ENCODE measurements at places on chromosomes 6 and 20. TPM values are rescaled to one million over a fixed set of nuclear protein-coding genes. Genes with fewer than 3 reads are reported as not detected.

GRCh38 chr6:163789199-163789810, 374.8 kb downstream of the QKI start:
- DNase-seq = no peak

DNA sequence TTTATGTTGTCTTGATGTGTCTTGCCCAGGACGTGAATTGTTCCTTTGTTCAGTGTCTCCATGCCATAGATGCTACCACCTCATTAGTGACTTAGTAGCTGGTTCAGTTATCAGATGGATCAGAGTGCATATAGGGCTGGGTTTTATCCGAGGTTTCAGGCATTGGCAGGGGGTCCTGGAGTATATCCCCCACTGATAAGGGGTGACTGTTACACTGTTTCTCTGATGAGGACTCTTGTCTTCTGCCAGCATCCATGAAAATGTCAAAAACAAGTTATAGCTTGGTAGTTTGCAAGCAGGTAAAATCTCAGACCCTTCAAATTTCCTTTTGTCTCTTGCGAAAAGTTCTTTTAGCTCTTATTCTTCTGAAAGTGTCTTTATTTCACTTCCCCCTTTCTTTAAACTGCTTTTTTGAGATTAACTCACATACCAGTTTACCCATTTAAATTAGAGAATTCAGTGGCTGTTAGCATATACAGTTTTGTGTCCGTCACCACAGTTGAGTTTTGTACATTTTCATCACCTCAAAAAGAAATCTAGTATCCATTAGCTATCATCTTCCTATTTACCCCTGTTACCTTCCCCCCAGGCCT, 109.2 kb downstream of the CDYL start:
- DNase-seq = no peak

Gene OVOL2
- not detected for total RNA-seq

- DNase-seq = peak; percentile 52
Measured at GRCh38 chr6:11381801-11382513, 149.5 kb upstream of the NEDD9 start.

GRCh38 chr6:105458551-105458950, 55.7 kb upstream of the PREP start:
- DNase-seq = no peak

GRCh38 chr6:90297867-90298381, 1.3 kb upstream of the BACH2 start:
- DNase-seq = no peak

DNA sequence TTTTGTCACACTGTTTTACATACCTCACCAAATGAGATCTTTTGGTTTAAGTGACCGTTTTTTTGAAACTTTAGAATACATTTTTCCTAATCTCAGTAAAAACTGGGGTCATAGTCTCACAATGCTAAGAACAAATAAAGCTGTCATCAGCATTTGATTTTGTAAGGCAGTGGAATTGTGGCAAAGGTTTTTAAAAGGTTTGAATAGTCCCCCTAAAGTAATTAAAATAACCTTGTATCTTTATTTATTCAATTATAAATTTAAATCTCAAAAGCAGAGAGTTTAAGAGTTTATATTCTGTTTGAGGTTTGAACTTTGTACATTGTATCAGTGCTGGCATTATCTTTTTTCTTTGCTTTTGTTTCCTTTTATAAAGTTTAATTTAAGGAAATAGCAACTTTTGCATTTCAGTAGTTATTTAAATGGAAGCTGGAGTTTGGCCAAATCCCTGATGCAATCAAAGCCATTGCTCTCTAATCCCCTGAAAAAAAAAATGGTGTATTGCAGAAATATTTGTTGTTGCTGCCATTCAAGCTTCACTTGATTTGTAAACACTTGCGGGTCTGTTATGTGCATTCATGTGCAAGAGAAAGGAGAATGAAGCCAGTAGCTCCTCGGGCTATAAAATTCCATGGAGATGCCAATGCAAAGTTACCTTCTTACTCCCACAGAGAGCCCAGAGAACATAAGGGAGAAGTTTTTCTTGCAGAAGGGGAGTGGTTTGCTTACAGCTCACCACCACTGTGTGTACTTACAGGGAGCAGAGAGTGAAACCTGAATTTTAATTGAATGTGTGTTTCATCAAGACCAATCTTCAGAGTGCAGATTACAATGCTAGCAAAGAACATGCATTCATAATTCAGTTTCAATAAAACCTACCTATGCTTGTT, 391.8 kb downstream of the ARHGAP18 start:
- no peak for DNase-seq

Gene GGTLC1
- not detected for total RNA-seq

- DNase-seq = no peak
Measured at GRCh38 chr6:130369831-130370230, 4.0 kb downstream of the TMEM200A start.

- no peak for DNase-seq
Measured at GRCh38 chr20:3183896-3184612, 10.7 kb upstream of the LZTS3 start.

DNA sequence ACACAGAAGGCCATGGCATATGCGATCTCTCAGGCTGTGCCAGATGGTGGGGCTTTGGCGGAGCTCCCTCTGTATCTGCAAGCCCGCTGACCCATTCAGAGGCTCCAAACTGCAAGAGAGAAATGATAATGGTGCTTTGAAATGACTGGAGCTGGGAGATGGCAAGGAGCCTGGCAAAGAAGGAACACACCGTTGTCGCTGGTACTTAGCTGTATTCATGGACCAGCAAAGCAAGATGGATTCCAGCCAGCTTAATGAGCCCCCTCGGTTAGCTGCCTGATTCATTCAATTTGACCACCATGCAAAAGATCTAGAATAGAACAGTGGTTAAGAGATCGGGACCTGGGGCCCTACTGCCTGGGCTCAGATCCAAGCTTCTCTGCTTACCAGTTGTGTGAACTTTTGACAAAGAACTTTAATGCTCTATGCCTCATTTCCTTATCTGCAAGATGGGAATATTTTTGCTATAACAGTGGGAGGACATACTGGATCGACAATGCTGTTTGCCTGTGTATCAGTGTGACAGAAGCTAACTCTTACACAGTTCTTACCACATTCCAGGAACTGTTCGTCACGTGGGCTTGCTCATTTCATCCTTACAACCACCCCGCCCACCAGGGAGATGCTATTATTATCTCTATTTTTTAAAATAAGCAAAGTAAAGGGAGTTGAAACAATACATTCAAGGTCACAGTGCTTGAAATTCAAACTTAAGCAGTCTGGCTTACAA, 317.8 kb upstream of the SULF2 start:
- DNase-seq = no peak

Gene DEFB124
- not detected for total RNA-seq

Gene METTL24
- total RNA-seq = not detected

Gene SRC
- total RNA-seq = 2.5 TPM

- no peak for DNase-seq
Measured at GRCh38 chr20:49937027-49937929, 1.1 kb downstream of the RNF114 start.

GRCh38 chr6:79833264-79833963, 113.9 kb downstream of the ELOVL4 start:
- no peak for DNase-seq

- DNase-seq = no peak
Measured at GRCh38 chr6:4041480-4041879, 37.5 kb downstream of the FAM217A start.

Measured in CD4-positive, alpha-beta T cell (primary cell).